Adipocyte (in vitro differentiated cells): ENCODE measurements at places on chromosomes 2 and 18.

DNA sequence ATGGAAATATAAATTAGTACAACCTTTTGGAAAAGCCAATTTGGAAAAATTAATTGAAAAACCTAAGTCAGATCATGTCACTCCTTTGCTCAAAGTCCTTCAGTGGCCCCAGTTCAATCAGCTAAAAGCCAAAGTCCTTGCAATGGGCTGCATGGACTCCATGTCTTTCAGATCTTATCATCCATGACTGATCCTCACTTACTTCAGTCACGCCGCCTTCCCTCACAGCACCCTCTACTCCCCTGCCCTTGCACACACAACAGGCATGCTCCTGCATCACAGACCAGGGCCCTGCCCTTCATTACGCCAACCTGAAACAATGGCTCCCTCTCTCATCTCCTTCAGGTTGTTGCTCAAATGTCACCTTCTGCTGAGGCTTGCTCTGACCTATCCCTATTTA is 15.6 kb downstream of the KANSL3 start:
- no peak for DNase-seq

DNA sequence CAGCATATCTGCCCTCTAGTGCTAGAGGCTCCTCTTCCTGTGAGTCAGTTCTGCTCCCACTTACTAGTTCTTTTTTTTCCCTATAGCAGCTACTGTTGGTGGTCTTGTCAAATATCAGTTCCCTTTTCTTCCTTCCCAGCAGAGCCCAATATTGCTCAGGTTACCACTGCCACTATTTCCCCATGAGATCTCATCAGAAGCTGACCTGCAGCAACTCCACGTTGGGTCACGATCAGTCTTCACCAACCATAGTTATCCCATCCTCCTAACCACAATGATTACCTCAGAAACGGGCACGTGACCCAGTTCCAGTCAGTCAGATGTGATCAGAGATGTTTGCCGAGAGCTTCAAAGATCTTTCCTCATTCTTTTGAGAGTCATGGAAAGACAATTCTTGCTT is 59.7 kb upstream of the CAPN13 start:
- DNase-seq = no peak

DNA sequence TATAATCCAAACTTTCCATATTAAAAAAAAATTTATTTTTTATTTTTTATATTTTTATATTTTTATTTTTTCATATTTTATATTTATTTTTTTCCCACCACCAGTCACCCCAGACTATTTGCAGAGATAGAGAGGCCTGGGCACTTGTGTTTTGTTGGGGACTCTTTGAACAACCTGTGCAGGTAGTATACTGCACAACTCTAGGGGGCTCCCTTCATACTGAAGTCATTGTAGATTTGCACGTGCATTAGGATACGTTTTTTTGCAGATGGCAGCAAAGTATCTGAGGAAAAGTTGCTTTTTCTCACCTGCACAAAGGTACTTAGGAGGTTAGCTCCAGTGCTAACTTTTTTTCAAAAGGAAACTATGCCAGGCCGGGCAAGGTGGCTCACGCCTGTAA is 73.9 kb upstream of the TANC1 start:
- no peak for DNase-seq

GRCh38 chr2:47520302-47520630 is 117.3 kb downstream of the MSH2 start:
- DNase-seq = no peak

DNA sequence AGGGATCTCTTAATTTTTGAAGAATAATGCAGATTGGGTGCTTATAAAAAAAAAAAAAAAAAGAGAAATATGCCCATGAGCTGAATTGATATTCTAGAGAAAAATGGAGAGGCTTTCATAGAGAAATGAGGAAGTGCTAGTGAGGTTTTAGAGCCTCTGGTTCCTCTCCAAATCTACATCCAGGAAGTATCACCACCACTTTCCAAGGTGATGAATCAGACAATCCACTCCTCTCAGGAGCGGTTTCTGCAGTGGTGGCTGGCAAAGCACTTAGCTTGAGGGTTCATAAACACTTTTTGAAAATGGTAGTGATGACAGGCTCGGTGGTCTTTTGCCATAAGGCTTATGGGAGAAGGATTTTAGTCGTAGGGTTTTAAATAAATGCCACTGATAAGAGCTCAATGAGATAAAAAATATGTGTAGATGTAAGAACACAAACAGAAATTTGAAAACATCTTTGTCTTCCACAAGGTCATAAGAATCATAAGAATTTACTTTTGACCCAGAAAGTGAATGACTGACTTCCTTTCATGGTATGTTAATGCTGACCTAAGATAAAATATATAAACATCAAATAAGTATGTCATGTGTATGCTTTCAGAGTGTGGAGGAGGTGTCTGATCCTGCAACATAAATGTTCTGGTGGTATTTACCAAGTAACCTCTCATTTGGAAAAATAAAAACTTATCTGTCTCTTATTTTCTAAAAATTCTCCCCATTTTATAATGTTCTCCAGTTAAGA is 42.1 kb upstream of the DSG1 start:
- no peak for DNase-seq

- no peak for DNase-seq
Observed at GRCh38 chr2:72863046-72863445, 24.2 kb upstream of the SPR start.

DNA sequence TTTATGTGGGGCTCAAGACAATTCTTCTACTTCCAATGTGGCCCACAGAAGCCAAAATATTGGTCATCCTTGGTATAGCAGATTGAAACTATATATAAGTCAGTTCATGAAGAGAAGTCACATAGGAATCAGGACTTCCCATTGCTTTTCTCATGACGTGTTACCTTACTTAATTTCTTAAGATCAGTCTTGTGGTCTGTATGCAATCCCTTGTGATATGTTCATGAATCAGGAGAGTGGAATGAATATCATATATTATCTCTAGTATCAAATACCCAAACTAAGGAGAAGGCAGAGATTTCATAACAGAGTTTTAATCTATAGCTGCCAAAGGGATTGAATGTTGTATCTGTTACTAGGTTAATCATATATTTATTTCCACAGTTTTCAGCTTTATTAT is 1390.4 kb downstream of the SUCLG1 start:
- DNase-seq = no peak

DNA sequence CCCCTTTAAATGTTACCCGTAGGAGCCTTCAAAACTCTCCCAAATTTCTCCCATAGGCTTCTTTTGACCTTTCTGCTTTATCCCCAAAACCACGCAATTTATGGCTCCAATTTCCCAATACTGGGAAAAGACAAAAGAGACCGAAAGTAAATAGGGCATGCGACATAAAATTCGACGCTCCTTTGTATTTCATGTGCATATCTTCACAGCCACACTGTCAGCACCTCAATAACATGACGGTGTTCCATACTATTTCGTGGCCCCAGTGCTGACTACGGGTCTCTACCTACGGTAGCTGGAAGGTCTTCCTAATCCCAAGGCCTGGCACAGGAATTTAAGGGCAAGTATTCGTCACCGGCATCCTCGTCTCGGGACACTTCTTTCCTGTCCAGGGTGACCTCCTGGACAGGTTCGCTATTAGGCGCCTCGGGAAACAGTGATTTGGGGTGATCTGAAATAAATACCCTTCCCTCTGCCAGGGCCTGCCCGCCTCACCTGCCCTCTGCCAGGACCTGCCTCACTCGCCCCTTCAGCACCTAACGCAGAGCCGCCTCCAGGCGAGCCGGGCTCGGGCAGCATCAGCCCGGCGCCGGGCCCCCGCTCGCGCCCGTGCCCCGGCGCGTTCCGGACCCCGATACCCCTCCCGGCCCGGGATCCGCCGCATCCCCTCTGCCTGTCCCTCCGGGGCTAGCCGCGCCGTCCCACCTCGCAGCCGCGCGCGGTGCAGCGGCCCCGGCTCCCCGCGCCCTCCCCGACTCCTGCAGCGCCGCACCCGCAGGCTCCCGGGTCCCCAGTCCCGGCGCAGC is 680 bp downstream of the DTNB start:
- peak; percentile 63 for DNase-seq

GRCh38 chr2:15334644-15335326 is 226.3 kb downstream of the NBAS start:
- peak; percentile 66 for DNase-seq

GRCh38 chr2:189639007-189639609 is 22.2 kb upstream of the ASNSD1 start:
- no peak for DNase-seq

GRCh38 chr2:17869128-17869527 is 9.3 kb upstream of the KCNS3 start:
- no peak for DNase-seq

- DNase-seq = no peak
Observed at GRCh38 chr18:75226286-75226955, 15.8 kb downstream of the TSHZ1 start.
